ENCODE measurements at places on chromosomes 16 and 17. TPM values are rescaled to one million over a fixed set of nuclear protein-coding genes. Genes with fewer than 3 reads are reported as not detected.

GRCh38 chr16:15415511-15415985 lies 18.8 kb upstream of the BMERB1 start:
- no peak for DNase-seq

GRCh38 chr16:23015580-23015979 lies 133.7 kb downstream of the USP31 start:
- no peak for DNase-seq

DNA sequence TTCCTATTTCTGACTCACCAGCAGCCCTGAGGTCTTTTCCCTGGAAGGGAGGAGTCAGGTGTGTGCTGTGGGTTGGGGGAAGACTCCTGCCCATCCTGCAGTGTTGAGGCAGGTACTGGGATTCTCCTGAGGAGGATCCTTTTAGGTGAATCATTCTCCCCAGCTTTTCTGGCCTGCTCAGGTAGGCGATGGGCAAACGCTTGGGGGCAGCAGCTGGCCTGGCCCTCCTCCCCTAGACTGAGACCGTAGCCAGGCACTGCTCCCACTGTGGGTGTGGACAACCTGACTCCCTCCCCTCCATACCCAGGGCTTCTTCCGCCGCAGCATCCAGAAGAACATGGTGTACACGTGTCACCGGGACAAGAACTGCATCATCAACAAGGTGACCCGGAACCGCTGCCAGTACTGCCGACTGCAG lies 15.1 kb downstream of the GJD3 start:
- no peak for DNase-seq

DNA sequence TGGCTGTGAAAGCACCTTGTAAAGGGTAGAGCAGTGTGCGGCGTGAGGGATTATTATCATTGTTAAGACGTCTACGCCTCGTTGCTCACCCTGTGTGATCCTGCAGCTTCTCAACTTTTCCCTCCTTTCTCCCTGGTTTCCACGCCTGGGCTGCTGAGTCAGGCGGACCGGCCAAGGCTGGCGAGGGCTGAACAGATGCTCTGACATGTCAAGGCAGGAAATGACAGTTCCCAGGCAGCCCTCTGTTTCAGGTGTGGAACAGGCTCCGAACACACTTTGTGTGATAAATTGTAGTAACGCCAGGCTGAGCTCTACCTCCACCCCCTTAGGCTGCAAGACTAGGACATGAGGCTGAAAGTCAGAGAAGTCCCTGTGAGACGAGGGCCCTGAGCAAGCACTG lies 46.0 kb upstream of the TBX2 start:
- no peak for DNase-seq

- peak; percentile 4 for DNase-seq
These were observed 4.2 kb downstream of the CD300LB start for GRCh38 chr17:74527081-74527480.

GRCh38 chr17:76868176-76868668 lies at the start of gene MGAT5B:
TSS of gene MGAT5B (plus strand) at chr17:76868404. CDS start at chr17:76869030, 626 bp downstream.
- peak; percentile 67 for DNase-seq

GRCh38 chr17:45225964-45226530 lies 4.4 kb downstream of the FMNL1 start:
- DNase-seq: peak; percentile 79

GRCh38 chr17:45127548-45128300 lies 4.6 kb downstream of the PLCD3 start:
- DNase-seq: peak; percentile 73

GRCh38 chr16:49811644-49812334 lies 44.1 kb downstream of the ZNF423 start:
- no peak for DNase-seq

GRCh38 chr16:27243725-27244362 lies 24.7 kb downstream of the NSMCE1 start:
- no peak for DNase-seq

DNA sequence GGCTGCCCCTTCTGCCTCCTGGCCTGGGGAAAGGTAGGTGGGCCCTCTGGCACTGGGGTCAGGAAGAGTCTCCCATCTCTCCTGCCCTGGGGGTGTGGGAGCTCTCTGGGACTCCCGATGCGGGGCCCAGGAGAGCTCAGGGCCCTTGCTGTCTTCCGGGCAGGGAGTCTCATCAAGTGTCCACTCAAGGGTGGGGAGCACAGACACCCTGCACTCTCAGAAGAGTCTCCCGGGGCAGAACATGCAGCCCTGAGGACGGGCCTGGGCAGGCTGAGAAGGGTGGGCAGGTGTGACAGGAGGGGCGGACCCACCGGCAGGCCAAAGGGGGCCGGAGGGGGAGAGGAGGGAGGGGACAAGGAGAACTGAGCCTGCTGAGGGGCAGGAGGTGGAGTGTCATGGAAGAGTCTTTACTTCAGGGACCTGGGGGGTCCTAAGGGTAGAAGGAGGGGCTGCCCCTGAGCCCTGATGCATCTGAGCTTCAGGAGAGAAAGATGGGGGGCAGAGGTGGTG lies 8.4 kb upstream of the PKMYT1 start:
- DNase-seq: no peak

DNA sequence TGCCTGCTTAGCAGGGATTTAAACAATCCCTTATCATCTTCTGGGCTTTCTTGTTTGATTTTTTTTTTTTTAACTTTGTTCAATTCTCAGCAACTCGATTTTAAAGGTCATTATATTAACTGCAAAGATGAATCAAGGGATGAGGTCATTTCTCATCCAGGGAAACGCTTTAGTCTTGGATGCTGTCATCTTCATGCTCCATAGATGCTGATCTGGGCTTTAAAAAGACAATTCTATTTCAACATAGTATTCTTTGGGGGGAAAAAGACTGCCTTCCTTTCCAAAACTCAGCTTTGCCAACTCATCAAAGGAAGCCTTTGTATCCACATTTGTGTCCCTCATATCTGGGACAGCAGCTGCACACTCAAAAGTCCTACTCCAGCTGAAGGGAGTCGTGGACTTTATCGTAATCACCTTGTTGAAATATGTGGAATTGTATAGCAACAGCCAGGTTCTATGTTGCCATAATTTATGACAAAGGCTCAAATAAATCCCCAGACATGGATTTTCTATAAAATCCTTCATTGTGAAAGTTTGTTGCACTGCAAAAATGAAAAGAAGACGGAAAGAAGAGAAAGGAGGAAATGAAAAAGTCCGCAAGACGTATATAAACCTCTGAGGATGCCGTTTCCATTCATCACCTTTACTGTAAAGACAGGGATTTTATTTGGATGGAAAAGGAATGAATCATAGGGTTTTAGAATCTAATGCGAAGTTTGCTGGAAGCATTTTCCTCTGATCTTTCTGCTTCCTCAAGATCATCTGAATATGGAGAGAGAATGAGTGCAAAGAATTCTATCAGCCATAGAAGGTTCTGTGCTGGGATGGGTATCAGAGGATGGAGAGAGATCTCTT lies 48.6 kb upstream of the XYLT1 start:
- no peak for DNase-seq

GRCh38 chr17:48961516-48962233 lies 6.7 kb downstream of the GIP start:
- no peak for DNase-seq

GRCh38 chr17:32956240-32956970 lies 28.5 kb downstream of the TMEM98 start:
- DNase-seq: no peak

DNA sequence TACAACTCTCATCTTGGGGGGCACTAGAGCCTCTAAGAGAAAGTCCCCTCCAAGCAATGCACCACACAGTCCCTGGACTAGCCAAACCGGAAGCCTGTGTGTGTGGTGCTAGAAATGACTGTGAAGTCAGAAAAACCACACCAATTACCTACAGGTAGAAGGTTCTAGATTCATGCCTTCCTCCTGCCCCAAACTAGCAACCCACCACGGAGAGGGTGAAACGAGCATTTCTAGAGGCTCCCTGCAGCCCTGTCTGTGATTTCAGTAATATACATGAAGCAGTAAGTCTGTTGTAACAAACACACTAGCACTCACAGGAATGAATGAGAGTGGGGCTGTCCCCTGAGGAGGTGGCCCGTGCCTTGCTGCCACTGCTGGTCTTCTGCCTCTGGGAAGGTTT lies 13.6 kb downstream of the ZFHX3 start:
- no peak for DNase-seq

GRCh38 chr16:11980136-11980844 lies 3.8 kb downstream of the SNX29 start:
- no peak for DNase-seq

- DNase-seq: no peak
These were observed 9.4 kb upstream of the SPATA2L start for GRCh38 chr16:89710709-89711564.

DNA sequence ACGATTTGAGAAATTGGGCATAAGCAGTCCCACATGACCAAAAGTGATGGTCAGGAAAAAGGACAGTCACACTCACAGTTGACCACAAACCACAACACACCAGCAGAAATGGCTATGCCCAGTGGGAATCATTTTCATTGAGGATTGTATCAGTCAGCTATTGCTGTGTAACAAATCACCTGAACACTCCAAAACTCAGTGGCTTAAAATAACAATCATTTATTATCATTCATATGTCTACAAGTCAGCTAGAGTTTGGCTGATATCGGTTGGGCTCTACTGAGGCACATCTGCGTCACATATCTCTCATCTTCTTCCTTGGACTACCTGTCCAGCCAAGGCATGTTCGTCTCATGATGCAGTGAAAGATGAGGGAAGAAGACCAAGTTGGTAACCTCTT lies 93.3 kb downstream of the CMC2 start:
- no peak for DNase-seq

- DNase-seq: no peak
These were observed 20.5 kb upstream of the MTMR4 start for GRCh38 chr17:58534901-58535421.

- DNase-seq: no peak
These were observed 19.9 kb downstream of the ARL4D start for GRCh38 chr17:43418441-43419374.

DNA sequence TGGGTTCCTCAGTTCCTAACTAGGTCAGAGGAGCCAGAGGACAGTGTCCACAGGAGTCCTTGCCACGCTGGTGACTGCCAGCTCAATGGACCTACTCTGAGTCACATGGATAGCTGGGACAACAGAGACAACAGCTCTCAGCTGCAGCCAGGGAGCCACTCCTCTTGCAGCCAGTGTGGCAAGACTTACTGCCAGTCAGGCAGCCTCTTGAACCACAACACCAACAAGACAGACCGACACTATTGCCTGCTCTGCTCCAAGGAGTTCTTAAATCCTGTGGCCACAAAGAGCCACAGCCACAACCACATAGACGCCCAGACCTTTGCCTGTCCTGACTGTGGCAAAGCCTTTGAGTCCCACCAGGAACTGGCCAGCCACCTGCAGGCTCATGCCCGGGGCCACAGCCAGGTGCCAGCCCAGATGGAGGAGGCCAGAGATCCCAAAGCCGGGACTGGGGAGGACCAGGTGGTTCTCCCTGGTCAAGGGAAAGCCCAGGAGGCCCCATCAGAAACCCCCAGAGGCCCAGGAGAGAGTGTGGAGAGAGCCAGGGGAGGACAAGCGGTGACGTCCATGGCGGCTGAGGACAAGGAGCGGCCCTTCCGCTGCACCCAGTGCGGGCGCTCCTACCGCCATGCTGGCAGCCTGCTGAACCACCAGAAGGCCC lies 6.7 kb downstream of the ZNF646 start:
- no peak for DNase-seq

GRCh38 chr16:81938326-81939163 lies 72.7 kb downstream of the SDR42E1 start:
- no peak for DNase-seq

- no peak for DNase-seq
These were observed 36.8 kb downstream of the CPD start for GRCh38 chr17:30415491-30415890.

DNA sequence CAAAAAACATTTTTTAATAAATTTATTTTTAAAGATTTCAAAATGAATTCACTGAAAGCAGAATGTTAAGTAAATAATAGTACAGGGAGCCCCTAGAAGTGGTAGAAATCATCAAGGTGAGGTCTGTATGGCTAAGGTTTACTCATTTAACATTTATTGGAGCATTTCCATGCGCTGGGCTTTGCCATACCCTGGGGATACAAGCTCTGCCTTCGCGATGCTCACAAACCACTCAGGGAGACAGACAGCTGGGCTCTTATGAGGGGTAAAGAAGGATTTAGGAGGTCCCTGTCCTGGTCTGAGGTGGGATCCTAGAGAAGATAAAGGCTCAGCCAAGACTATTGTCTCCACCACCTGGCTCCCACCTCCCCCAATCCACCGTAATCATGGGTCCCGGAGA lies 11.3 kb upstream of the LPCAT2 start:
- DNase-seq: no peak

GRCh38 chr17:45338023-45338781 lies 21.4 kb upstream of the MAP3K14 start:
- DNase-seq: no peak

GRCh38 chr17:5675625-5676421 lies 91.5 kb upstream of the NLRP1 start:
- DNase-seq: no peak

DNA sequence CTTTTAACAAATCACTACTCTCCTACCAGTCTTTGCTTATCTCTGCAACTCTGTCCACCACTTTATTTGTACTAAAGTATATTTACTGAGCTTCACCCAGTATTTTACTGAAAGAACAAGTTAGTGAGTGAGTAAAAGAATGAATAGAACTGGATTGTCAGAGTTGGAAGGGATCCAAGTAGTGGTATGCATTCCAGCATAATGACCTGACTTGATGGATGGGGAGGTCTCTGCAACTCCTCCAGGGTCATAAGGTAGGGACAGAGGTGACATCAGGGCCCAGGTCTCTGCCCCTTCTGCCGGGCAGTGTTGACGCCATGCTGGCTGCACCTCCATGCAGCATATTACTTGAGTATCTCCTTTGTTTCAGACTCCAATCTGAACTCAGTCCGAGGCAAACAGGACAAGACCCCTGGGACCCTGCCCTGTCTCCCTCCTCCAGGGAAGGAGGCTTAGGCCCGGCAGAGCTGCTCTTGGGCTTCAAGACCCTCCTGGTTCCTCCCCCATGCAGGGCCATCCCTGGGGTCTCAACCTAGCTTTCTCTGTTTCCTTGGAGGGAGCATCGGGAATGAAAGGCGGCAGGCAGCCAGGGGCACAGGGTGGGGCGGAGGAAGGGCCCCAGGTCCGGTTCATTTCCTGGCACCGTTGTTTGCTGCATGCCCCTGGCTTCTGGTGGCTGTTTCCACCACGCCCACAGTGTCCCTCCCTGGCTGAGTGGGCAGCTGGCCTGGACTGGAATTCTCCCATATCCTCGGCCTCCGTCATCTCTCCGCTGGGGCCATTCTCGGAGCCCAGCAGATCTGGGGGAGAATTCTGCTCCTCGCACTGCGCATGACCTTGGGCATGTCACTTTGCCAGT lies 12.4 kb upstream of the ITGA3 start:
- DNase-seq: no peak

GRCh38 chr17:7887038-7887481 lies 1.5 kb upstream of the CHD3 start:
- no peak for DNase-seq

The TP53TG3 gene
- total RNA-seq: not detected

The TANC2 gene
- 32.4 TPM for total RNA-seq

The CSH1 gene
- total RNA-seq: not detected

The ABCA6 gene
- total RNA-seq: 15.6 TPM

The SDR42E1 gene
- total RNA-seq: 10.5 TPM

The ZFP90 gene
- total RNA-seq: 24.2 TPM

The CORO1A gene
- total RNA-seq: 58.5 TPM

The GABARAPL2 gene
- 121 TPM for total RNA-seq

The FOXL1 gene
- 8.2 TPM for total RNA-seq

The PLCG2 gene
- 130 TPM for total RNA-seq

The SLC35G6 gene
- not detected for total RNA-seq

The C16orf74 gene
- total RNA-seq: 0.83 TPM

The KIFC3 gene
- total RNA-seq: 39.3 TPM

The CSF3 gene
- total RNA-seq: not detected

The LONP2 gene
- total RNA-seq: 104 TPM

The KRT23 gene
- total RNA-seq: 7.0 TPM

The WIPF2 gene
- 64.1 TPM for total RNA-seq

The ADAD2 gene
- total RNA-seq: 0.60 TPM

All from mucosa of gallbladder (tissue), 1 donor.